ENCODE measurements at places on chromosomes 11 and 22. TPM values are rescaled to one million over a fixed set of nuclear protein-coding genes. Genes with fewer than 3 reads are reported as not detected.

Gene TUBA8
- total RNA-seq = 0.17 TPM

Gene OMP
- total RNA-seq = 0.58 TPM

Gene OR6A2
- not detected for total RNA-seq

Gene SERGEF
- total RNA-seq = 23.2 TPM

Gene BBOX1
- total RNA-seq = not detected

Gene GVQW3
- total RNA-seq = 1.1 TPM

Gene OR5P2
- not detected for total RNA-seq

Gene PATL1
- total RNA-seq = 15.4 TPM

DNA sequence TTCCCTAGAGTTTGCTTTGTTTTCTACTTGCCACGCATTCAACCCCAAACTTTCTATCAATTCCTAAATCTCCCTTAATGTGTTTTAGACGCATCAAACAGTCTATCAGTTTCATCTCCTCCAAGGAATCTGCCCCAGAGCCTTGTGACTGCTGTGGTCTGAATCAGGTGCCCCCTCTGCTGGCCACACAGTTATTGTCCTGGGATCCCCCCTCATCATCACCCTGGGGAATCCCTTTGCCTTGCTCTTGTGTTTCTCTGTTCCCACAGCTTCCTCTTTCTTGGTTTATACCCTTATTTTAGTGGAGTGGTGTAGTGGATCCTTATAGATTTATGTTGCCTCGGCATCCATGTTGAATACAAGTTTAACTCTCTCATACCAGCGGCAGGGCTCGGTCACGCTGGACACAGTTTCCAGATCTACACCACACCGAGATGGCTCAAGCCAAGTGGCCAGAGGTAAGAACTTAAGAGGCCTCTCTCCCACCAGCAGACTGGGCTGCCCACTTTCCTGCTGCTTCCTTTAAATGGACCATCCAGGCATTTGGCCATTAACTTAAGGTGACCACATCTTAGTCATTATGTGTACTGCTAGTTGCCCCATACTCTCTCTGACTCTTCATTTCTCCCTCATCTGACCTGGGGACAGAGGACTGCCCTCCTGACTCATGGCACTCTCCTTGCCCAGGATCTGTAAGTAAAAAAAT is 8.2 kb downstream of the UPB1 start:
- DNase-seq = peak; percentile 64

- no peak for DNase-seq
Measured at GRCh38 chr11:131581046-131581445, 210.6 kb downstream of the NTM start.

GRCh38 chr11:85749884-85750283 is 61.1 kb downstream of the SYTL2 start:
- no peak for DNase-seq

DNA sequence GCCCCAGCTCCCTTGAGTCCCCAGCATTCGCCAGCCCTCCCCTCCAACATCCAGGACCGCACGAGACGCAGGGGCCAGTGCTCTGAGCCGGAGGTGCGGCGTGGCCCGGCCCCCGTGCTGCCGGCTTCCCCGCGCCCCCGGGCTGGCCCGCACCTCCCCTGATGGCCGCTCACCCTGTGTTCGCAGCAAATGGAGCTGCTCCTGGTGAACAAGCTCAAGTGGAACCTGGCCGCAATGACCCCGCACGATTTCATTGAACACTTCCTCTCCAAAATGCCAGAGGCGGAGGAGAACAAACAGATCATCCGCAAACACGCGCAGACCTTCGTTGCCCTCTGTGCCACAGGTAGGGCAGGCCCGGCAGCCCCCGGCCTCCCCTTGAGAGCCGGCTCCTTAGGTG is 2.7 kb downstream of the CCND1 start:
- DNase-seq = no peak

GRCh38 chr11:28631148-28631547 is 523.0 kb downstream of the METTL15 start:
- DNase-seq = no peak

DNA sequence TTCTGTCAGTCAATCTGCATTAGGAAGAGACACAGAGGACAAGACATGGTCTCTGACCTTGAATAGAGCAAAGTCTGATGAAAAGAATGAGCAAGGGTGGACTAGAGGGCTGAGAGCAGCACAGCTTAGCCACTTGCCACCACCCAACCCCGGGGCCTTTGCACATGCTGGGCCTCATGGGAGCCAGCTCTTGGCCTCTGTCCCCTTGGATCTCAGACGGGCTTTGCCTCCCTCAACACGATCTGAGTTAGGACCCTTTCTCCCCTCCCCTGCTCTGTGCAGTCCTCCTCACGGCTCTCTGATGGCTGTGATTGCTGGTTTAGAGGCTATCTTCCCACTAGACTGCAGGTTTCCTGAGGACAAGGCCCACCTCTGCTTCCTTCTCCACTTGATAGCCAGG is 131.6 kb upstream of the B3GAT1 start:
- DNase-seq = no peak

DNA sequence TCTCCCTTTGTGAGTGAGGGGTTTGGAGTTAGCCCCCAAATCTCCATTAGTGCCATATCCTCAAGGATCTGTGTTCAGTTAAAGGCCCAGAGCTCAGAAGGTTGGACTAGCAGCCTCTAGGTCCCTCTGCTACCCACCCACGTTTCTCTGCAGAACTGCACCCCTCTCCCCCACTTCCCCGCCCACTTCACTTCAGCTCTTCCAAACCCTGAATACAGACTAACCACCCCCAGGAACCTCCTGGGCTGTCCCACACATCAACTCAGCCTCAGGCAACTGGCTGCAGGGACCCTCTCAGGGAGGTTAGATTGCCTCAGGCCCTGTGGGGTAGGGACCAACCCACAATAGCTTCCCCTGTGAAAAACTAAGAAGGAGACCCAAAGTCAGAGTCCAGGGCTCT is 840 bp downstream of the VPREB3 start:
- DNase-seq = no peak

GRCh38 chr11:117328375-117329010 is 839 bp downstream of the CEP164 start:
- no peak for DNase-seq

DNA sequence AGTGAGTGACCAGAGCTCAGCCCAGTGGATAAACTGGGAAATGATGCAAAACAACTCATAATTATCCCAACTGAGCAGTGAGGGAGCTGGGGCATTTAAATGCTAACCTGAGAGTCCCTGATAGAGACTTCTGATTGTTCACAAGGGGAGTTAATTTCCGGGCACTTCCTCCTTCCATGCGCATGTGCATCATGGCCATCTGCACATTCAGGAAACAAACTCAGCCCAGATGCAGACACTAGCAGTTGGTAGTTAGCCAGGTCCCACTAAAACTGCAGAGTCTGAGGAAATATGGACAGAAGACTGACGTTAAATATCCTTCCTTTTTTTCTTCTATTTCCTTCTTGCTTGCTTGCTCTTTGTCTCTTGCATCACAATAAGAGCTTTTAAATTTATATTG is 852.1 kb upstream of the LRRC4C start:
- no peak for DNase-seq

- no peak for DNase-seq
Measured at GRCh38 chr11:43164831-43165230, 147.0 kb upstream of the API5 start.

- no peak for DNase-seq
Measured at GRCh38 chr11:124147951-124148350, 32.7 kb downstream of the VWA5A start.

GRCh38 chr22:23263651-23264555 is 83.6 kb downstream of the BCR start:
- no peak for DNase-seq

DNA sequence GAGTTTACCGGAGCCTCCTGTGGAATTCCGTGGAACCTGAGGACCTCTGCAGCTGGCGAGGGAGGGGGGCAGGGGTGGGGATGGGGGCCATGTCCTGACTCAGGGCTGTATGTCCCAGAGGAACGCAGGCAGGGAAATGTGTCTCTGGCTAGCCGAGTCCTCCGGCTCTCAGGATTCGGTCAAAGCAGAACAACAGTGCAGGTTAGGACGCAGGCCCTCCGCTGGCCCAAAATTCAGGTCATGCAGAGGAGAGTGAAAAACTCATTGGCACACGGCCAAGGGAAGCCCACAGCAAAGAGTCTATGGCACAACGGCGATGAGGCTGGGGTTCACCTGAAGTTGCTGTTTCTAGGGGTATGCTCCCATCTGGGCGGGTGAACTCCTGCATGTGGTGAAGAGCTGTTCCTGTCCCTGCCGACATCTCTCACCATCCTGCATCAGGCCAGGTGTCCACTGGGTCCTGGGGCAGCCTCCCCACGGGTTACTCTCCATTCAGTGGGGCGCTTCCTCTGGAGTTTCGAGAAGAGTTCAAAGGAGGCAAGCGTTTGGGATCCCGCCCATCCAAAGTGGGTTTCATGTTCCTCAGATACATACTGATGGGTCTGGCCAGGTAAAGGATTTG is 1055.3 kb downstream of the BRD1 start:
- no peak for DNase-seq

GRCh38 chr11:86509588-86509974 is 134.9 kb downstream of the CCDC81 start:
- no peak for DNase-seq

DNA sequence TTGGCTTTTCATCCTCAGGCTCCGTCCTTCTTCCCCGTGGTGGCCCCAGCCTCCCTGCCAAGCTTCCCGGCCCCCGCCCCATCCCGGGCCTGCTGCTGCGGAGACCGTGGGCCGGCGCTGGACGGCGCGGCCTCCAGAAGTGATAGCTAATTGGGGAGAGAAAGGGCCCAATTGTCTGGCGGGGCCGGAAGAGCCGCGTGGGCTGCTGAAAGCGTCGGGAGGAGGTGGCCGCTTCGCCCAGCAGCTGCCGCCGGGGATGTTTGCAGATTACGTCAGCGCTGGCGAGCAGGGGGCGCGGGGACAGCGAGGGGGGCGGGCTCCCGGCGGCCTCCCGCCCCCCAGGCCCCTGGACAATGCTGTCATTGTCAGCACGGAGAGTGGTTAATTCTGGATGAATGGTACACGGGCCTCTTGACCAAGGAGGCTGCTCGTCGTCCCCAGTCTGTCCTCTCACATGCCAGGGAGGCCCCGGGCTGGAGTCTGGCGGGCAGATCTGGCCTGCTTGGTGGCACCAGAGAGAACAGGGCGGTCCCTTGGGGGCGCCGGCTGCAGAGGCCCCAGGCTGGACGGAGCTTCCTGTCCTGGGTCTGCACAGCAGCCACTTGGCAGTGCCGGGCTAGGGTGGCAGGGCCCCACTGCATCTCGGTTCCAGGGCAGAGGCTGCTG is 1.6 kb downstream of the SMIM38 start:
- DNase-seq = no peak
